ENCODE measurements at places on chromosomes 1 and 21.

DNA sequence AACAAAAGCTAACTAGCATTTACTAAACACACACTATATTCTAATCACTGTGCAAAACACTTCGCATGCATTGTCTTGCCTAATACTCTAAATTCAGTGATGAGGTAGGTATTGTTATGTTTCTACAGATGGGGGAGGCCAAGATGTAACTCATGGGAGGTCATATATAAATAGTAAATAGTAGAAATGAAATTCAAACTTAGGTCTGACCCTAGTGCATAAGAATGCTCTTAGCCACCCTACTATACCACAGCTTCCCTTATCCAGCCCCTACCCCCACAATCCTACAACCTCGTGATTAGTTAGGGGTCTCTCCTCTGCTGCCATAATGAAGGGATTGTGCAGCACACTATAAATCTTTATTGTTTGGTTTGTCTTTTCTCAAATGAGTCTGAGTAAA lies 3.3 kb downstream of the PFDN2 start:
- no peak for DNase-seq

DNA sequence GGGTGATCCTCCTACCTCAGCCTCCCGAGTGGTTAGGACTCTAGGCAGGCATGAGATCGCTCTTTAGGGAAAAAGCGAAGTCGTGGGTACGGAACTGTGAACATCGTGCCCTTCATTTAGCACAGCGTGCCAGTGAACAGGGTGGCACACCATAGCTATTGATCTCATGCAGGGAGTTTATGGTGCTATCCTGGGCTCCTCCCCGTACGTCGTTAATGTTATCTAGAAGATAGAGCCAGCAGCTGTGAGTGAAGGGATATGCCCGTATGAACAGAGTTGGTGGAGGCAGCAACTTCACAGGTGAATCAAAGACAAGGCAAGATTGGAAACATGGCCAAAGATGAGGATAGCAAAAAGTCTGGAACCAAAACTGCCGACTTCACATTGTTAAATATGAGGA lies 11.2 kb downstream of the CLCN6 start:
- no peak for DNase-seq

- no peak for DNase-seq
Measured at GRCh38 chr1:10741696-10742095, 54.8 kb downstream of the CASZ1 start.

DNA sequence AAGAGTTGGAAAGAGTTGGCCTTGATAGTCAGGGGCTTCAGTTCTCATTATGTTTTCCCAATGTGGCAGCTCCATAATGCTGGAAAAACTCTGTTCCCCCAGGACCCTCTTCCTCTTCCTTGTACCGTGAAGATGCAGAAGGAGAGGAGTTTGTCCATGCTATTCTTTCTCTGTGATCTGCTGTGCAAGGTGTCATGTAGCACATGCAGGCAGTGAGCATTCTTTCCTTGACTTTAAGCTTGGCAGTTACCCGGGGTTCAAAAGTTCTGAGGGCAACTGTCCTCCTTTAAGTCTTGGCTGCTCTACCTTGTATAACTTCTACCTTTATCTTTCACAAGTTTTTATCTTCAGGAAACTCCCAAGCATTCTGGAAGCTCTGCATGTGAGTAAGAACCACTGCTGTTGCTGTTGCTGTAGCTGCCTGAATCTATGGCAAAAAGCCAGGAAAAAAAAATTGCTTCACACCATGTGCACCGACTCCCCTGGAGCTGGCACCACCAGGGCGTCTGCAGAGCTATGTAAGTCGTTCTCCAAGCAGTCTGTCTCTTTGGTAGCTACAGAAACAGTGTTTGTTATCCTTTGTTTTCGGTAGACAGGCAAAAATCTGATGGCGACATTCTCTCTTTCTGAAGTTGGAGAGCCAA lies 42.7 kb upstream of the SLC16A1 start:
- peak; percentile 34 for DNase-seq

DNA sequence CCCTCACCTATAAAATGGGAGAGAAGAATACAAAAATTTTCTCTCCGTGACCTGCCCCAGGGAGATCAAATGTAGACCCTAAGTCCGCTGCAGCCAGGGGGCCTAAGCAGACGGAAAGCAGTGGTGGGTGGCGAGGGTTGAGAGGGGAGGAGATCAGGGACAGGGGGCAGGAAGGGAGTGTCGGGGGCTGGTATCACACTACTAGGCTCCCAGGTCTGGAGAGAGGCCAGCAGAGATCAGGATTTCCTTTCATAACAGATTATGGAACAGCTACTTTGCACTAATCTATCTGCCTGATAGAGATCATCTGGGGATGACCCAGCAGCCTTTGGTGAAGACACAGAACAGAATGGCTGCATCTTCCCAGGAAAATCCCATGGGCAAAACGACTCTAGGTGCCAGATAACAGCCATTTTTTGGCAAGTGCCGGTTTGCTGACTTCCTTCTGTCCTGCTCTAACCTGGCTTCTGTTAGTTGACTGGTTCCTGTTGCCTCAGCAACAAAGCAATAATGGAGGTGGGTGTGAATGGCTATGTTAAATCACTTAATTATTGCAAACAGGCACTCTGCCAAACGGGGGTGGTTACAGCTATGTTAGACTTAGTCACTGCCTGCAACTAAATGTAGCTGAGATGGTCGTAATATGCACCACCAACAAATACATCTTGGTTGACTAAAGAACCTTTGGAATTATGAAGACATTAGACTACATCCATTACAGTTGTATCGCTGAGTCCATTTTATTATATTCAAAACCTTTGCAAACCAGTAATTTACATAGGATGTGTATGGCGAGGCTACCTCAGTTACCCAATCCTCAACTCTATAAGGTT lies 30.0 kb upstream of the EPS8L3 start:
- DNase-seq: peak; percentile 61

DNA sequence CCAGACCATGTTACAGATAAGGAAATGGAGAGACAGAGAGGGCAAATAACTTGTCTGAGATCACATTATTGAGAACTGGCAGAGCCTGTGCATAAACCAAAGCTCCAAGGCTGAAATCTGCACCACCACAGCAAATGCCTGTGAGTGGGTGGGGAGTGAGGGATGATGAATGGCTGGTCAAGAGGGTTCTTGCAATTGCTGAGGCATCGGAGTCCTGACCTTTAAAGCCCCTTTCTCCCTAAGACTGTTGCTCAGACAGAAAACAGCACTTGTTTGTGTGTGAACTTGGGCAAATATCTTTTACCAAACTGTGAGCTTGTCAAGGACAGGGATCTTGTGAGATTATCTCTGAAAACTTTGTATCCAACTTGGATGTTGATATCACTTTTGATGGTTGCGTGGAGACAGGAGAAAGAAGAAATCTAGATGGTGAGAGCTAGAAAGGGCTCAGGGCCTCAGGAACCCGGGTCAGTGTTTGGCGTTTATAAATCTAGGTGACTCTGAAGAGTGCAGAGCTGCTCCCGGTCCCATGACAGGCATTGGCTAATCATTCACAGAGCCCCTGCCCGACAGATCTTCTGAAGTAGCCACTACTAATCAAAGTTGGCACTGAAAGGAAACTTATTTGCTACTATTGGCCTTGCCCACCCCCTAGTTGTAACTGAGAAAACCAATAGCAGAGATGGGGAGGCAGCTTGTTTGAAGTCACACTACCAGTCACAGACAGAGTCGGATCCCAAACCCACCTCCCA lies 122.3 kb downstream of the FOXD2 start:
- no peak for DNase-seq

DNA sequence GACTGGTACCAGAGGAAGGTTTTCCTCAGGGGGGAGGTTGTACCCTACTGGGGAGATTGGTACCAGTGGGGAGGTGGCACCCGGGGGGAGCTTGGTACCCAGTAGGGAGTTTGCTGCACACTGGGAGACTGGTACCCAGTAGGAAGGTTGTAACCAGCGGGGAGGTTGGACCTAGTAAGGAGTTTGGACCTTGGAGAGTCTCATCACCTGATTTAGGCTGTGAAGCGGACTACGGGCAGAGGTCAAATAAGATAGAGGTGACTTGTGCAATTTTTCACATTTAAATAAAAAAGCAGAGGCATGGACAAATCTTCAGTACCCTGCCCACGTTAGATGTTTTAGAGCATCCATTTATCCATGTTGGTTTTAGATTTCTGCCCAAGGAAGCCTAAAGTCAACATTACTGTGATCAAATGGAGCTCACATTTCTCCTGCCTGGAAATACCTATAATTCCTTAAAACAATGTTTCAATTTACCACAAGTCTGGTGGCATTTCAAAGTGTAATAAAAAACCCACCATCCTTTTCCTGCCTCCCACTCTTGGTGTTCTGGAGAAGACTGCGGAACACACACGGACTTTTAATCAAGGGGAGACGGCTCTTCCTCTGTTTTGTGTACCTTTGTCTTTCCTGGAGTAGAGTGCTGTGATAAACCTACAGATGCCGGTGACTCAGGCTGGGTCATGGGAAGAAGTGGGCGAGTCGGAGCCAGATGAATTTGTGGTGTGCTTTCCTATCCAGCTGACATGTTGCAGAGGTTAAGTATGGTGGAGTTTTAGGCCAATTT lies 36.2 kb upstream of the MRPS6 start:
- no peak for DNase-seq

DNA sequence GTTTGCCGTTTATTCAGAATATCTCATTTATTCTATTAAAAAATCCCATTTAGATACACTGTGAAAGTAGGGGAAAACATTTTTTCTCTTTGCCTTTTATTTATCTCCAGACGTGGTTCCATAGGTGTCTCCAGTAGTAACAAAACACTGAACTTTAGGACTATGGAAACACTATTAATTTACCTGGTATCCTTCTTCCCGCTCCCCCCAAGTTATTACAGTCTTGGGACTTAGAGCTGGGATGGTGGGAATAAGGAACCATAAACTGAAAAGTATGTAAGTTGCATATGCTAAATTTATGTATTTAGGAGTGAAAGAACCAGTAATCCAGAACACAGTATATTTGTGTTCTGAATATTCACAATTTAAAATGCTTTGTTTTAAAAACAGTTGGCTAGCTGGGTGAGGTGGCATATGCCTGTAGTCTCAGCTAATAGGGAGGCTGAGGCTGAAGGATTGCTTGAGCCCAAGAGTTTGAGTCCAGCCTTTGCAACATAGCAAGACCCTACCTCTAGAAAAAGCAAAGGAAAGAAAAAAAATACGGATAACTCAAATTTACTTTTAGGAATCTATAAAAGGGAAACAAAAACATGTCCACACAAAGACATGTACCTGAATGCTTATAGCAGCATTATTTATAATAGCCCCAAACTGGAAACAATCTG lies 3.1 kb downstream of the DNAJB4 start:
- no peak for DNase-seq

- no peak for DNase-seq
Measured at GRCh38 chr1:39361446-39361845, 130.0 kb upstream of the BMP8A start.

DNA sequence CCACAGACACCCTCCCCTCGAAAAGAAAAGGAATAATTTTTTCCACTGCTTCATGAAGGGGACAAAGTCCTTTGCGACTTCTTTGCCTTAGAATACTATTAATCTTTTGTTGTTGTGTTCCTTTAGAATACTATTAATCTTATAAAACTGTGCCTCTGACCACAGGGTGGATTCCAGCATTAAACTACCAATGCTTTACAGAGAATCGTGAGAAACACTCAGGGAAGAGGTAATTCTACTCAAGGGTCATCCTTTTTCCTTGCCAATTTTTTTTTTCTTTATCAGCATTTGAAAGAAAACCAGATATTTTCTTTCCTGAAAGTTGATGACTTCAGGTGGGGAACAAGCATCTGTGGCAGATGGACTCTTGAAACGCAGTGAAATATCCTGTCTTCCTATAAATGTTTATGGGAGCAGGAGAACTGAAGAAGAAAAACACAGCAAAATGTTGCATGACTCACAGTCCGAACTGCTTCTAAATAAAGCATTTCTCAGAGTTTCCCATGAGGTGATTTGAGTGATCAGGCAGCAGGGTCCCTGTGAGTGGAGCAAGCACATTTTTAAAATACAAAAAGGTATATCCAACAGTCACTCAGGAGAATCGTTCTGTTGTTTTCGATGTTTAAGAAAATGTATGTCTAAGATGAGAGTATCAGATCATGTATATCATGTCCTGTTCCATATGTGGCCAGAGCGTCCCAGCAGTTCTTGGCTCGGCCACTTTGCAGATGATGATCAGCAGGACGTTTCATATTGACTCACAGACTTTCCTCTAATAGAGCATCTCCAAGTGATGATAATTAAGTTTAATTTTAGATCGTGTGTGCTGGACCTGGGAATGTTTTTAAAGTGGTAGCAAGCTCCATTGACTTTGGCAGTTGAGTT lies 154.2 kb upstream of the RUNX1 start:
- DNase-seq: no peak

DNA sequence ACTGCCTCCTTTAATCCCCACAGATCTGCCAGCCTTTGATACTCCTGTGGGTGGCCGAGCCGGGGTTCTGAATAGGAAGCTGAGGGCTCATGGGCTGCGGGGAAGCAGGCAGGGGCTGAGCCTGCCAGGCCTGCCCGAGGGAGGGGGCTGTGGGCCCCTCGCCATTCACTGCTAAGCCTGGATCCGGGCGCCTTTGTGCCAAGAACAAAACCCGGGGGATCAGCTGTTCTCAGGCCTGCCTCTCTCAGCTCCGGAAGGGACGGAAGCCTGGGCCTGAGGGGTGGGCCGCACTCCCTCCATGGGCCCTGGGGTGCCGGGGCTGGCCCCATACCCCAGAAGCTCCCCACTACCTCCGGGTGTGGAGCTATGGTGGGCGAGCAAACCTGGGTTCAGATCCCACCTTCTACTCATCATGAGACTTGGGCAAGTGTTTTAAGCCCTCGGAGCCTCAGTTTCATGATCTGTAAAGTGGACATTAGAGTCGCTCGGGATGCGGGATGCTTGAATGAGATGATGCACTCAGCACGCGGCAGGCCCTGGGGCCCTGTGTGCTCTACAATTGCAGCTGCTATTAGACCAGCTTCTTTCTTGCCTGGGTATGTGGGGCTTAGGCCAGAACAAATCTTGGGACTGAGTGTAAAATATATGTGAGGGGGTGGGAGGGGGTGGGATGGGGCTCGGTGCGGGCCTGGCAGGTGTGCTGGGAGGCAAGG lies 19.2 kb upstream of the EPHA2 start:
- DNase-seq: no peak

Measured in suppressor macrophage treated with lipopolysaccharide for 1 hour (primary cell).